Astrocyte of the cerebellum (primary cell): ENCODE measurements at places on chromosomes 12 and 14.

GRCh38 chr14:29536886-29537511 is 390.6 kb downstream of the PRKD1 start:
- peak; percentile 24 for DNase-seq

DNA sequence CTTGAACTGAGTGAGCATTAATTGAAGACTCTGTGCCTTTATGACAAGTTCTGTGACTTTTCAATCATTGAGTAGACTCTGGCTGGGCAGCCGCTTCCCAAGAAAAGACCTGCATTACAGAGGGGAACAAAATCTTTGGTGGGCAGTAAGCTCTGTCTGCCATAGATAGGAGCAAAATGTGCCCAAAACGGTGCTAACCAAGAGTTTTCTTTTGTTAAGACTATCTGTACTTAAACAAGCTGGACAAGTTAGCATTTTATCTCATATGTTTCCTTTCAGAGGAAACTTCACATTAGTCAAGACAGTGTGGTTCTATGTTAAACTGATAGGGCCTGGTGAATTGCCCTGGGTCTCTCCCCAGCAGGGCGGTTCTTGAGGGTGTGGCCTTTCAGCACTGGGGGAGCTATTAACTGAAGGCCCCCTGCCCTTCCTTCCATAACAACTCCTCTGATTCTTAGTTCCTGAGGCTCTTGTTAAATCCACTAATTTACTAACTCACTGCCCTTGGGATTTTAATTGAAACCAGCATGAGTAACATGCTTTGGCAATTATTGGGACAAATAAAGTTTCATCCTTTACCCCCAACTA is 219.6 kb downstream of the KTN1 start:
- no peak for DNase-seq

- no peak for DNase-seq
These were observed 69.1 kb upstream of the DNM1L start for GRCh38 chr12:32609966-32610365.

- DNase-seq = no peak
These were observed 739 bp upstream of the SPATA7 start for GRCh38 chr14:88384718-88385117.

DNA sequence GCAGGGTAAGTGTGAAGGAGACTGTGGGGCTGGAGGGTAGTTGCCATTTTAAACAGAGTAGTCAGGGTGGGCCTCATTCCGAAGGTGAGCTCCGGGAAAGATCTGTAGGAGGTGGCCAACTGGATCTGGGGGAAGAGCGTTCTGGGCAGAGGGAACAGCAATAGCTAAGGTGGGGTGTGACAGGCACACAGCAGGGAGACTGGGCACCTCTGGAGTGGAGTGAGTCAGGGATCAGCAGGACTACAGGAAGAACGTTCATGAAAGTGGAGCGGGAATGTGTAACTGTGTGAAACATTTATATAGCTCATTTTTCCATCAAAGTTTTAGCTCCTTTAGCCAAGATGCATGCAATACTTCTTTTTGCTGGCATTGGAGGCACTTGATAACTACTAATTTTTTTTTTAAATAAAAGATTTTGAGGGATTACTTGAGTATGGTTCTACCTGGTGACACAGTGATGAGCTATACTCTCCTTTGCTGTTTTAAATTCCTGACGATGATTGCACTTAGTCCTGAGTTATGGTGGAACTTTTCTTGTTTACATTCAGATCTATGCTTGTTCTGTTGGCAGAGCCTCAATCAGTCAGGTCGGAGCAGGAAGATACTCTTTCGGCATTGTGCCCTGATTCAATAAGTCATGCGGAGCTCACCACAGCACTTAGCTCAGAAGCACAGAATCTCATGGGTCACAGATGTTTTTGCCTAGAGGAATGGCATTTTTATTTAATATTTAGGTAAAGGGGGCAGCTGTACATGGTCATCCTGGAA is 106.4 kb downstream of the WIF1 start:
- DNase-seq = no peak

DNA sequence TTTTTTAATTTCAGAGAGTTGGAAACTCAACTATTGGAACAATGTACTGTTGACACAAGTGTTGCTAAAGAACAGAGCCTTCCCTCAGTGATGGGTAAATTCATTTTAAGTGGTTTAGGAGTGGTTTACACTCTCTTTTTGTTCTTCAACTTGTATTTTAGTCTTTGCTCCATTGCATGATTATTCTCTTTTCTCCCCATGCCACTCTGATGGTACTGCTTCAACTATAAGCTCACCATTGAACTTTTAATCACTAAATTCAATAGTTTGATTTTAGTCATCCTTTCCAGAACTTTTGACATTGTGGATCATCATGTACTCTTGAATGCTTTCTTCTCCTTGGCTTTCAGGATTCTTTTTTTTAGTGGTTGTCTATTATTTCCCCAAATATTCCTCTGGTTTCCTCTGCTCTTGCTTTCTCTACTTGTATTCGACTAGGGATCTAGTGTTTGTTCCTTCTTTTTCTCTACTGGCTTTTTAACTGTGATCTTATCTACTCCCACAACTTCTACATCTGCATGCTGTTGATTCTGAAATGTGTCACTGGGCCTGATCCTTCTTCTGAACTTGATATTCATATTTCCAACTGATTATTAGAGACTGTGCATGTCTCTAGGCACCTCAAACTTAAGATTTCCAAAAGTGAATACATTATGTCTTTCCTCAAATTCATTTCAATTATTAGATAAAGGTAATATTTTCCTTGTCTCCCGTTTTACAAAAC is 15.4 kb downstream of the ACTR10 start:
- no peak for DNase-seq

GRCh38 chr12:70555081-70555480 is 82.1 kb downstream of the PTPRB start:
- DNase-seq = no peak

GRCh38 chr12:13074396-13075117 is 28.9 kb downstream of the GSG1 start:
- no peak for DNase-seq

DNA sequence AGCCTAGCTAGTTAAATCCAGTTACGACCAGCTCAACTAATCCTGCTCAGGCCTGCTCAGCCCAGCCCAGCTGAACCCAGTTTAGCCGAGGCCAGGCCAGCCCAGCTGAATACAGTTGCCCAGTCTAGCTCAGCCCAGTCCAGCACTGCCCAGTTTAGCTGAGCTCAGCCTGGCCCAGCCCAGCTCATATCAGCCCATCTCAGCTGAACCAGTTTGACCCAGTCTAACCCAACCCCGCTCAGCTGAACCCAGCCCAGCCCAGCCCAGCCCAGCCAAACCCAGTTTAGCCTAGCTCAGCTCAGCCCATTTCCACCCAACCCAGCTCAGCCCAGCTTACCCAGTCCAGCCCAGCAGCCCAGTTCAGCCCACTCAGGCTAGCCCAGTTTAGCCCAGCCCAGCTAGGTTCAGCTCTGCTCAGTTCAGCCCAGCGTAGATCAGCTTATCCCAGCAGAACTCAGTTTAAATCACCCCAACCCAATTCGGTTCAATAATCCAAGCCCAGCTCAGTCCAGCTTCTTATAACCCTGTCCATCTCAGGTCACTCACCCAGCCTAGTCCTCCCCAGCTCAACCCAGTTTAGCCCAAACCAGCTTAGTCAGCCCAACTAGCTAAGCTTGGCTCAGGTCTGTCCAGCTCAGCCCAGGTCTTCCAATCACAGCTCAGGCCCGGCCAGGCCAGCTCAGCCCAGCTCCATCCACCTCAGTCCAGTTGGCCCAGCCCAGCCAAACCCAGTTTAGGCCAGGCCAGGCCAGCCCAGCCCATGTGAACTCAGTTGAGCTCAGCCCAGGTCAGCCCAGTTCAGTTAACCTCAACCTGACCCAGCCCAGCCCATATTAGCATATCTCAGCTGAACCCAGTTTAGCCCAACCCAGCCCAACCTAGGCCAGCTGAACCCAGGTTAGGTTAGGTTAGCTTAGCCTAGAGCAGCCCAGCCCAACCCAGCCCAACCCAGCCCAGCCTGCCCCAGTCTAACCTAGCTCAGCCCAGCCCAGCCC is 76.7 kb downstream of the TMEM121 start:
- no peak for DNase-seq

DNA sequence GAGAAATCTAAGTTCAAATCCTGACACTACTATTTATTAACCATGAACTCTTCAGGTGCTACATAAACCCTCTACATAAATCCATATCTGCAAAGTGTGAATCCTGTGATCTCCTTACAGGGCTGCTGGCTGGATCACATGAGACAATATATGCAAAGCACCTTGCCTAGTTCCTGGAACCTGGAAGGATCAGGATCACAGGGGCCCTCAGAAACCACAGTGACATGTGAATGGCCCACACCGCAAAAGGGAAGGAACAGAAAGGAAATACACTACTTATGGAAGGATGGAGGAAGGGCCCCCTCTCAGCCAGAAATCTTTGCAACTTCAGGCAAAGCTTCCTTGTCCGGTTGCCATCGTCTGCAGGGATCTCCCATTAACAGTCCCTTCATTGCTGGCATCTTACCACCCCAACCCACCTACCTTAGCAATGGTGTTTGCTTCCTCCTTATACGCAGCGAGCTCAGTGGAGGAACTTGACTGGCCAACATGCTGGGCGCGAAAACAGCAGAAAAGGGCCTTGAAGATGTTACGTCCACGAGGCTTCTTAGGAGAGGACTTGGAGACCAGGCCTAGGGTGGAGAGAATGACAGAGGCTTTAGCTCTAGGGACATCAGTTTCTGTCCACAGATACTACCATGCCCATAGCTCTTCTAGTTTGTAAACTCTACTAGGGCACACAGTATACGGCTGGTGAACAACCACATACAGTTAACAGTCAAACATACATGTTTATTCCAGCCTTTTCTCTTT is 10.7 kb upstream of the AVIL start:
- DNase-seq = no peak

GRCh38 chr14:21264025-21264801 is 5.0 kb downstream of the HNRNPC start:
- DNase-seq = peak; percentile 76

DNA sequence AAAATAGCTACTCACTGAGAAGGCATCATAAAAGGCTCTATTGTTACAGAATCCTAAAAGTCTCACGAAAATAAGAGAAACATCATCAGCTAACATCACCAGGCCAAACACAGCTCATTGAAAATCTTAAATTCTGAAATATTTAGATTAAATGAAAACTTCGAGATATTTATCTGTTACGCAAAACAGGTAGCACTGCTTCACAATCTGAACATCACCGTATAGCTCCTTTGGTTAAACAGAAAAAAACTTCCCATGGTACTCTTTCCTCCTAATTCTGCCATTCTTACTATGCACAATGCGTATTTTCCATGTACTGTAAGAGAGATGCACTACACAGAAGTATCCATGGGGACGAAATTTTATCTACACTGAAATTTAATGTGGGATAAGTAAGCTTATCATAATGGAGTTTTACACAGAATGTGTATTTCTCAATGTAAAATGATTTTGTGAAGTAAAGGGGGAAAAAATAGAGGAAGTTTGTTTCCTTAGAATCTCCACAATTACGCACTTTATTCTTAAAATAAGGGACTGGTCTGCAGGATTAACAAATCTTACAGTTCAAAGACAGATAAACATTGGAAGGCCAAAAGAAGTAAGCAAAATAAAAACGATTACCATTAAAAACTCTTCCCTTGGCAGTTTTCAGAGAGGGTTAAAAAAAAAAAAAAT is 1.9 kb downstream of the SGPP1 start:
- no peak for DNase-seq
